Suppressor macrophage treated with lipopolysaccharide for 4 hours (primary cell): ENCODE measurements at places on chromosomes 13 and 19.

DNA sequence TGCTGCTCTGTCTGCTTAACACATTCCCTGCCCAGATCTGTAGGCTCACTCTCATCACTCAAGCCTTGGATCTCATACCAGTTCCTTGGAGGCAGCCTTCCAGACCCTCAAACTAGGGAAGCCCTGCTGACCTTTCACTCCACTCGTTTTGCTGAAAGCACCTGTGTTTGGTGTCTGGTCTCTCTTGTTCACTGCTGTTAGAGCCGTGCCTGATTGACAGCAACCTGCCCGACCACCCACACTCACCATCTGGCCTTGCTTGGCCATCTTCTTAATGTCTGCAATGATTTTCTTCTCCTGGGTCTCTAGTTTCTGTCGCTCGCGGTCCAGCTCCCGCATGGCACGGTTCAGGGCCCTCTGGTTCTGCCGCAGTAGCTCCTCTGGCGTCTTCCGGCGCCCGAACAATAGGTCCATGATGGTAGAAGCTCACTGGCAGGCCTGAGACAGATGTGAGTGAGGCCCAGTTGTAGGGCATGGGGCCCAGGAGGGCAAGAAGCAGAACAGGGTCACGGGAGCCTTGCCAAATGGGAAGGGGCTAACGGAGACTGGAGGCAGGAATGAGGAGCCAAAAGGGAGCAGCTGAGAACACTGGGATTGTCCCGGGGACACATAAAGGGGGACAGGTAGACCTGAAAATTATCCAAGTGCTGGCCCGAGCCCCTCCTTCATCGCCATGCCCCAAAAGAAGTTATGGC lies 959 bp downstream of the CHMP2A start:
- no peak for DNase-seq

- DNase-seq, result no peak
Measured at GRCh38 chr13:109156181-109156935, 526.9 kb downstream of the MYO16 start.

- no peak for DNase-seq
Measured at GRCh38 chr13:39931505-39931904, 276.0 kb downstream of the COG6 start.

GRCh38 chr19:38932425-38933179 lies 1.9 kb downstream of the MRPS12 start:
- DNase-seq, result peak; percentile 54

DNA sequence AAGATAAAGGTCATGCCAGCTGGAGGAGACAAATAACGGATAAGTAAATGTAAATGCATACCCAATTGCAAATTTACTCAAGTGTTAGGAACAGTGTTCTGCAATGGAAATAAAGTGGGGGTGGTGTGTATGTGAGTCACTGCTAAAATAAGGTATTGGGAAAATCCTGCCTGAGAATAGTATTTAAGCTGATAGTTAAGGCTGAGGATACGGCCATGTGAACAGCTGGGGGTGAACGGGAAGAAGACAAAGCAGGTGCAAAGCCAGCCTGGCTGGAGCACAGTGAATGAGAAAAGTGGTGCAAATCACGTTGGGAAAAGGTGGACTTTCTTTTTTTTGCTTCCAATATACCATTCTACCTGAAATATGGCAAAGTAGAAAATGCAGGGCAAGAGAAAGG lies 242.4 kb upstream of the SLC10A2 start:
- DNase-seq, result no peak

GRCh38 chr19:12792051-12792852 lies 966 bp downstream of the JUNB start:
- peak; percentile 80 for DNase-seq

DNA sequence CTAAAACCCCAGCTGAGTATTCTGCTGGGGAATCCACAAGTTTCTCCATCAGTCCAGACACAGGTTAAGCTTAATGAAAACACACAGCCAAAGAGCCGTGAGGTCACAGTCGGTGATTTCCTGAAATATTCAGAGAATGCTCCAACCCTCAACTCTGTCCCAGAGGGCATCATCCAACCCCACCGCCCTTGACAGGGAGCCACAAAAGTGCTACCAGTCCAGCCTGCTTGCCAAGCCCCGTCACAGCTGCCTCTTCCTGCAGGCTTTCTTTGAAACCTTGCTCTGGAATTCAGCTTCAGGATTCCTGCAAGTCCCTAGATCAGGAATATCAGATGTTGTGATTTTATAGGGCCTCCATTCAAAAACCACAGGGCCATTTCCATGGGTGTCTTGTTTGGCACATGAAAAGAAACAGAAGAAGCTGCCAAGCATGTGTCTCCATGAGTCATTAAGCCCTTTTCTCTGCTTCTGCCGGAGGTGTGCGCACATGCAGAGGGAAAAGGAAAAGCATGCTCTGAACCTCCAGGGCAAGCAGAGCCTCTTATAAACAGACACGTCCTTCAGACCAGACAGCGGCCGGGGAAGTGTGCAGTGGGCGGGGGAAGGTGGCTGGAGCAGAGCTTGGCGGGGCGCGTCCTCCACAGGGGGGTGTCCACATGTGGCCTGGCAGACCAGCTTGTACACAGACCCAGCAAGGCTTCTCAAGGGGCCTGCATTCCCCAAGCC lies 164.7 kb downstream of the KATNAL1 start:
- no peak for DNase-seq

DNA sequence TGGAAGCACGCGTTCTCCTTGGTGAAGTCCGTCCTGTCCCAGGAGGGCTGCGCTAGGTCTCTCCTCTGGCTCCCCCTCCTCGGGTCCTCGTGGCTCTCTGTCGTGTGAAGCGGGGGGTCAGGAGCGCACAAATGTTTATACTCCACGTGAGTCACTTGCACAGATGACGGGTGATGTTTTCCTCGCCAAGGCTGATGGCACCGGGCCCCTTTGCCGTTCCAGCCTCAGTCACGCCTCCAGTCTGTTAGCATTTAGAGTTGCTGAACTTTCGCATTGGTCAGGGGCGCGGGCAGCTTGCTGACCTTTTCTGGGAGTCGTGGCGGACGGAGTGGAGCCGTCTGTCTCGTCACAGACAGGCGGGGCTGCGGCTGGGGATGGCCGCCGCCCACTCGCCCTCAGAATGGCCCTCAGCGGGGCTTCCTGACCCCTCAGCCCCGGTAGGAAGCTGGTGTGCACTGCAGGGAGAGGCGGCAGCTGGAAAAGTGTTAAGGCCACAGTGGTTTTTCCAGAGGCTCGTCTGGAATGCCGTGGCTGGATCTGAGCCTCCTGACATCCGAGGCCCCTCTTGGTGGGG lies 13.7 kb downstream of the KLHL26 start:
- no peak for DNase-seq

GRCh38 chr19:10422046-10422461 lies 1.7 kb downstream of the PDE4A start:
- no peak for DNase-seq

DNA sequence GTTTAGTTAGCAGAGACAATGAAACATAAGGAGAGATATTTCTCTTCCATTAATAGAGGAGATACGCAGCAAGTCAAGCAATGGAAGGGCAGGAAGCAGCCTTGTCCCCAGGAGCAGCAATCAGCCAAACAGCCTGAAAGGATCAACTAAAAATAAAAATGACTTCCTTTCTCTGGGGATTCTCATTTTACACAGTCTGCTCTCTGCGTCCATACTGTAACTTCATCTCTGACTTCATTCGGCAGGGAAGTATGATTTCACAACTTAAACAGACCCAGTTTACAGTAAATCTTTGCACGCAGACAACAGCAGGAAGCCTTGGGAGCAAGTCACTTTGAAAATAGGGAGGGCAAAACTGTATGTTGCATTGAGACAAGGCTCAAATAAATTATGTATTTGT lies 826.7 kb downstream of the DIAPH3 start:
- DNase-seq, result peak; percentile 59

- peak; percentile 53 for DNase-seq
Measured at GRCh38 chr13:47175172-47175866, 278.5 kb upstream of the HTR2A start.

DNA sequence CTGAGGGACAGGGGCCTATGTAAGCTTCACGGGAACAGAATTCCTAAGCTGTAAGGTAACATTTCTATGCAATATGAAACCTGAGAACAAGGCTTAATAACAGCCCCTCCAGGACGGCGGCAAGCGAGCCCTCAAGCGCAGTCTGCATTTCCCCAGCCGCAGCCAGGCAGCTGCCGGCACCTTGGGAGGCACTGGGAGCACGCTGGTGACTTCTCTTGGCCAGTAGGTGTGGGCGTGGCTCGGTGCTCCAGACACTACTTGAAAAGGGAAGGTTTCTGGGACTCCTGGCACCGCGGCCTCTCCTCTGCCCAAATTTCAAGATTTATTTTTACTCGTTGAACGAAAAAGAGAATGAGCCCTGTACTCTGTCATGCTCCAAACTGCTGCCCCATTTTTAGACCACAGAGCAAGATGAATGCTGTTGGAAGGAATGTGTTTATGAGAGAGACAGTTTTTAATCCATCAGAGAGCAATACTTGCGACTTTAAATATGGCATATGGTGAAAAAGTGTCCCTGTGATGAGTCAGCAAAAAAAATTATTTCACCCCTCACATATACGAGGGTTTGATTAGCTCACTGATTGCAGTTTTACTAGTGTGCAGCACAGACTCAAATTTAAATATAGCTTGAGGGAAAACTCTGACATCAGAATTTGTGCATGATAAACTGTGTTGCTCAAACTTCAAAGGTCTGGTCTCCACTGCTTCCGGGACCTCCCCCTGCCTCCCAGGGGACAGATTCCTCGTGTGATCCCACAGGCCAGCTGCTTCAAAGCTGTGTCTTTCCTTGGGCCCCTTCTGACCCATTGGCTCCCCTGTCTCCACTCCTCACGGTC lies 81.2 kb downstream of the COL4A2 start:
- no peak for DNase-seq

DNA sequence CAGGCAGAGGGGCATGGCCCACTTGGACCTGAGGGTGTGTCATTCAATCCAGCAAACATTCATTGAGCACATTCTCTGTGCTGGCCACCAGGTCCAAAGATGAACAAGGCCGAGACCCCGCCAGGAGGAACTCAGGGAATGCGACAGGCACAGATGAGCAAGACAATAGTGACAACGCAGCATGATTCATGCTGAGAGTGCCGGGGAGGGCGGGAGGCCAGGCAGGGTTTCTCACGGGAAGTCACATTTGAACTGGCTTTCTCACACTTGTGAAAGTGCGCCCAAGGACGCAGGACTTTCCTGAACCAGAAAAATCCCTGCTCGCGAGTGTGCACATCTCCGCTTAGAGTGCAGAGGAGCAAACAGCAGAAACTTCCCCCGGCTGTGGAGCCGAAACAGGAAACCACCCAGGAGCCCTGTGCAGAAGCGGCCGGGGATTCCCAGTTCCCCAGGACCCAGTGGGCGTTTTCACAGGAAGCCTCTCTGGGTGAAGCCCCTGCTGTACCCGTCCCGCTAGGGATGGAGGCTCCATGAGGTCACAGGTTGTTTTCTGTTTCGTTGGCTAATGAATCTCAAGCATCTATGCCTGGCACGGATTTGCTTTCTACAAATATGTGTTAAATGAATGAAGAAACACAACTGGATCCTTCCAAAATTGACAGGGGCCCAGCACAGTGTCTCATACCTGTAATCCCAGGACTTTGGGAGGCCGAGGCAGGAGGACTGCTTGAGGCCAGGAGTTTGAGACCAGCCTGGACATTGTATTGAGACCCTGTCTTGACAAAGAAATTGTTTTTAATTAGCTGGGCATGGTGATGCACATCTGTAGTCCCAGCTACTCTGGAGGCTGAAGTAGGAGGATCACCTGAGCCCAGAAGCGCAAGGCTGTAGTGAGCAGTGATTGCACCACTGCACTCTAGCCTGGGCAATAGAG lies 68.4 kb upstream of the TM9SF2 start:
- peak; percentile 99 for DNase-seq

GRCh38 chr19:43651758-43652545 lies 12.3 kb upstream of the CADM4 start:
- peak; percentile 64 for DNase-seq

DNA sequence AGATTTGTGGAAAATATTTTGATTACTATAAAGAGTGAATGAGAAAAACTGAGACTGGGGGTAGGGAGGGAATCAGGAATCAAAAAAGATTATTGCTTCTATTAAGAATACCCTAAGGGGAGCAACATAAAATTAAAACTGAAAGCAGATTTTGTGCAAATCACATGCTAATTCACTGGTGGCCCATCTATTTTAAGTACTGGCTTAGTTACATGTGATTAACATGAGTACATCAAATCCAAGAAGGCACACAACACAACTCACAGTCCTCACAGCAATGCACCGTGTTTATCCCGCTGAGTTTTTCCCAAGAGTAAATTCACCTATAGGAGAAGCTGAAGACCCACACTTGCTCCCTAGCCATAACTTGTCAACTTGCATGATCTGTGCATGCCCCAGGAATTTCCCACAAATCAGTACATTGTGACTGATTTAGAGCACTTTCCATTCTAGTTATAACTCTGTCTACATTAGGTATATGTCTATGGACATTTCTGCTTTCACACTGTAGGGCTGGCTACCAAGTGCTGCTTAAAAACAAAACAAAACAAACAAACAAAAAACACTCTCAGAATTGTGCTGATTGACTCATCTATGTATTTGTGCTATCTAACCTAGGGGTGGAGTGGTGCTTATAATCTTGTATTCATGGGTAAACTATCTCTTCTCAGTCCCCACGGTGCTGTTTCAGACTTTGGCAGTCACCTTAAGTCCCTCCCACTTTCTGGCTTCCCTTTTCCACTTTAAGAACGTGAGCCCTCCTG lies 24.3 kb downstream of the AMER2 start:
- no peak for DNase-seq

DNA sequence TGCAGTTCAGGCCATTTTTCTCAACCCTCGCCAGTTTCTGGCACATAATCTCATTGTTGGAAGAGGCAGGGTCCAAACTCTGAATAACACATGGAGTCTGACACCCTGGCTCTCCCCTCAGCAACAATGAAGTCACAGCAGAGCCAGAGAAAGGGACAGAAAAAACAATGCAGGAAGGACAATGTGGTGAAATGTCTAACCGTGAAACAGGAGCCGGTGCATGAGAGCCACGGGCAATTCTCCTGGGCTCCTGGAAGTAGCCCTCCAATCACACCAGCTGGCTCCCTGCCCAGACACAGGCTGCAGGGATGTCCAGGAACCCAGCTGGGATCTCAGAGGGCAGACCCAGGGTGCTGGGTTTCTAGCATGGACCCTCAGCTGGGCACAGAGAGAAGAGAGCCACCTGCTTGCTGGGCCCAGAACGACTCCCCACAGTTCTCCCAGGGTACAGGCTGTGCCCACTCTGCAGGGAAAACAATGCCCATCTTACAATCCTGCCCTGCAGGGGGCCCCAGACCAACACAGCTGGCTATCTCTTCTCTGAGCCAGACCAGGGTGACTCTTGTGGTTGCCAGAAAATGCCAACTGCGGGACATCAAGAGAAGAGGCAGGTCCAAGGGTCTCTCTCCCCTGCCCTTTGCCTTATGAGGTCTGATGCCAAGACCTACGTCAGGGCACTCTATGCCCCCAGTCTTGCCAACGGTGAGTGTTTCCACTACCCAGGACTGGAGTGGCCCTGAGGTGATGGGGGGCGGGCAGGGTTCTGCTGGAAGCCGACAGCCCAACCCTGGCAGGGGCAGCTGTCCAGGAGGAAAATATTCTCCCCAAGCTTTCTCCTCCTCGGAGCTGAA lies 64.5 kb downstream of the CEBPG start:
- DNase-seq, result no peak

DNA sequence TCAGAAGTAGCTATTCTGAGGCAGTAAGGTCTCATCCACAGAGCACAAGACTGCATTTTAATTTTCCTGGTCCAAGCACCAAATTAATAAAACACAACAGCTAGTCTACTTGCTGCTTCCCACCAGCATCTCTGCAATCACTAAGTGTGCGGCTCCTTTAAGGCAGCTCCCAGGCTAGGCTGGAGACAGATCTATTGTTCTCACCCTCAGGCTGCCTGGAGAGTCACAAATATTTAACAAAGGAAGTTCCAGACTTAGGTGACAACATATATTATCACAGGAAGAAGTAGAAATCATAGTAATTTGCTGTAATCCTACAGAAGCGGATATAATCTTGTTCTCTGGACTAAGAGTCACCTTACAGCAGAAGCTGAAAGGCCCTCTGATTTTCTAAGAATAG lies 2.2 kb upstream of the EID2 start:
- DNase-seq, result no peak
